ENCODE measurements at places on chromosomes 16 and 17.

DNA sequence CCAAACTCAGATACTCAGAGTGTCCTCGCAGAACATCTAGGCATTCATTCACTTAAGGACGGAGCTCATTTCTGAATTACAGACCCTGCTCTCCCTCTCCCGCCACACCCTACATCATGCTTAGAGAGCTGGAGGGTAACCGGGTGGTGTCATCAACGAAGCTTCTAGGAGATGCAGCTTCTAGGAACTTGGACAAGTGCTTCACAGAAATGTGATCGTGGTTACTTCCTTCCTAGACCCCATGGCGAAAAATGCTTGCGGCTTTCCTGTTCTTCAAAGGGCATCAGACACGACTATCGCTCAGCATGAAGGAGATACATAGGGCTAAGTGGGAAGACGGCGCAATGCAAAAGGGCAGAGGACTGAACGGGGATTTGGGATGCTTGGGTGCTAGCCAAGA, 126.8 kb downstream of the ZFHX3 start:
- peaks cover 2% of the 10 kb centered on the region for H3K27me3 ChIP-seq
- no peak overlapping the region for H3K27ac ChIP-seq
- no peak overlapping the region for H3K4me3 ChIP-seq
- H3K4me1 ChIP-seq: no peaks in the 10 kb centered on the region

DNA sequence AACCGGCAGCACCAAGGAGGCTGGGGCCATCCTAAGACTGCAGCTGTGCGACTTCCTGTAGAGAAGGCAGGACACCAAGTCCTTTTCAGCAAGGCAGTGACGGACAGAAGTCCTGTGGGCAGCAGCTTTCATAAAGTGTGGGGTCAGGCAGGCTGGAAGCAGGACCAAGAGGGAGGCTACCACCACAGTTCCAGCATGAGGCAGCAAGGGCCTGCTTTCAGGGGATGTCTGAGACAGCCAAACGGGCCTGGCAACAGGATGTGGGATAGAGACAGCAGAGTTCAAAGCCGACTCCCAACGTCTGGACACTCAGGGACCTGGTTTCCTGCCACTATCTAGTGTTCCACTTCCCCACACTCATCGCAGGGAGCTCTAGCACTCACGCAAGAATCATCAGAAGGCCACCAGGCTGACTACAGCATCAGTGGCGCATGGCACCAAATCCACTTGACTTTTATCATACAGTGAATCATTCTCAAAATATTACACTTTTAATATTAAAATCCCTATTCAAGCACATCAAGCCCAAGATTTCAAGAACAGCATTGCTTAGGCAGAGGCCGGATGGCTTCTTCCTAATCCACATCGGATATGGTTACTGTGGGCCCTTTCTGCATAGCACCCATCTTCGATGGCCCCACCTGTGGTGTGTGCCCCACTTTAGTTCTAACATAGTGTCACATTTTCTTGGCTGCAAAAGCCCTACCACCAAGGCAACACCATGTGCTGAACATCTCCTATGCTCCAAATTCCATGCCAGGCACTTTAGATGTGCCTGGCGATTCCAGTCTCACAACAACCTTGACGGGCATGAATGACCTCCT, 5.2 kb downstream of the USP7 start:
- no peaks in the 10 kb centered on the region for H3K27me3 ChIP-seq
- peak overlapping the region; percentile 46 for H3K4me3 ChIP-seq
- peaks cover 70% of the 10 kb centered on the region for H3K4me1 ChIP-seq
- DNase-seq: peak; percentile 20
- no peaks in the 10 kb centered on the region for H3K36me3 ChIP-seq
- H3K27ac ChIP-seq: peak overlapping the region; percentile 14

DNA sequence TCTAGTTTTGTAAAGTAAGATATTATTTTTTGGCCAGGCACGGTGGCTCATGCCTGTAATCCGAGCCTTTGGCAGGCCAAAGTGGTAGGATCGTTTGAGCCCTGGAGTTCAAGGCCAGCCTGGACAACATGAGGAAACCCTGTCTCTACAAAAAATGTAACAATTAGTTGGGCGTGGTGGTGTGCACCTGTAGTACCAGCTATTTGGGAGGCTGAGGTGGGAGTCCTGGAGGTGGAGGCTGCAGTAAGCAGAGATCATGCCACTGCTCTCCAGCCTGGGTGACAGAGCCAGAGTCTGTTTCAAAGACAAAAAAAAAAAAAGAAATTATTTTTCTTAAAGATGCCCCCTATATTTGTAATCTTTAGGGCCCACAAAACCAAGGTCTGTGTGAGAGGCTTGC, 16.0 kb upstream of the RHOT1 start:
- no peaks in the 10 kb centered on the region for H3K36me3 ChIP-seq
- peaks cover 6% of the 10 kb centered on the region for H3K4me1 ChIP-seq
- H3K27me3 ChIP-seq: no peaks in the 10 kb centered on the region
- H3K27ac ChIP-seq: peak overlapping the region; percentile 89
- no peak overlapping the region for H3K4me3 ChIP-seq

DNA sequence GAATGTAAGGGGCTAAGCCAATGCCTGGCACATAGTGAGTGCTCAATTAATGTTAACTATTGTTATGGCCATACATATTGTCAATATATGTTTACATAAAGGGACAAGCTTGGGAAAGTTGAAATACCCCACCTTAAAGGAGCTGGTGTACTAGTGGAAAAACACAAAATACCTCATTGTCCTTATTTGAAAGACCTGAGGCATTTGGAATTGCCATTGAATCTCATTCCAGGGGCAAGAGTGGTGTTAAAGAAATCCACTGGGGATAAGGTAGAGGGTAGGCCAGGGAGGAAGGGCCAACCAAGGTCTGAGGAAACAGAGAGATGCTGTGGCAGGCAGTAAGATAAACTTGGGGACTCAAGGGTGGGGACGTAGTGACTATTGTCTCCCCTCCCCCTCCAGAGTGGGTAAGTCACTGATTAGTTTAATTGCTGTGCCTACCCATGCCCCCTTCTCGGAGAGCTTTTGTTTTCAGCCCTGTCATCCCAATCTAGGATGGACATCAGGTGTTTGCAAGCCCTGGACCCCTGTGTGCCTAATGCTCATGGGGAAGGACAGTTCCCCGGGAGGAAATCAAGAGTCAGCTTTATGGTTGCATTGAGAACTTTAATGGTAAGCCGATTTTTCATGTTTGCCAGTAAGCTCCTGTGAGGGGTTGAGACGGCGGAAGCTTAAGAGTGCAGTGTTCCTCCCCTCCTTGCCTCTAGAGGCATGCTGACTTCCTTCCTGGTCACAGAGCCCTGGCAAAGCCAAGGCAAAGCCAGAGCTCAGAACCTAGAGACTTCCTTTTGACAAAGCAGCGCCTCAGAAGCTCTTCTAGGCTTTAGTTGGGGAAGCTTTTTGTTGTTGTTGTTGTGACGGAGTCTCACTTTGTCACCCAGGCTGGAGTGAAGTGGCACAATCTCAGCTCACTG, 2.5 kb upstream of the HEATR9 start:
- no peak overlapping the region for H3K4me3 ChIP-seq
- H3K36me3 ChIP-seq: no peaks in the 10 kb centered on the region
- peaks cover 7% of the 10 kb centered on the region for H3K4me1 ChIP-seq
- peak; percentile 17 for DNase-seq
- H3K27me3 ChIP-seq: no peaks in the 10 kb centered on the region

GRCh38 chr16:89828870-89829629, 775 bp downstream of the SPIRE2 start:
- no peaks in the 10 kb centered on the region for H3K4me1 ChIP-seq
- DNase-seq: no peak
- no peak overlapping the region for H3K4me3 ChIP-seq
- H3K27me3 ChIP-seq: no peaks in the 10 kb centered on the region
- no peak overlapping the region for H3K27ac ChIP-seq
- no peaks in the 10 kb centered on the region for H3K36me3 ChIP-seq

- peaks cover 3% of the 10 kb centered on the region for H3K36me3 ChIP-seq
- H3K4me1 ChIP-seq: no peaks in the 10 kb centered on the region
- DNase-seq: no peak
- no peak overlapping the region for H3K27ac ChIP-seq
- H3K4me3 ChIP-seq: no peak overlapping the region
Measured at GRCh38 chr17:61842899-61843298, 20.4 kb downstream of the BRIP1 start.

GRCh38 chr16:74501484-74502478, 80.5 kb upstream of the CLEC18B start:
- no peak overlapping the region for H3K27ac ChIP-seq
- no peak overlapping the region for H3K4me3 ChIP-seq
- H3K36me3 ChIP-seq: peaks cover 4% of the 10 kb centered on the region
- H3K4me1 ChIP-seq: no peaks in the 10 kb centered on the region

- H3K4me1 ChIP-seq: peaks cover 87% of the 10 kb centered on the region
- peak; percentile 91 for DNase-seq
- peaks cover 12% of the 10 kb centered on the region for H3K36me3 ChIP-seq
- H3K27ac ChIP-seq: peak overlapping the region; percentile 77
- peak overlapping the region; percentile 58 for H3K4me3 ChIP-seq
Measured at GRCh38 chr16:28140788-28141618, 70.8 kb downstream of the XPO6 start.

DNA sequence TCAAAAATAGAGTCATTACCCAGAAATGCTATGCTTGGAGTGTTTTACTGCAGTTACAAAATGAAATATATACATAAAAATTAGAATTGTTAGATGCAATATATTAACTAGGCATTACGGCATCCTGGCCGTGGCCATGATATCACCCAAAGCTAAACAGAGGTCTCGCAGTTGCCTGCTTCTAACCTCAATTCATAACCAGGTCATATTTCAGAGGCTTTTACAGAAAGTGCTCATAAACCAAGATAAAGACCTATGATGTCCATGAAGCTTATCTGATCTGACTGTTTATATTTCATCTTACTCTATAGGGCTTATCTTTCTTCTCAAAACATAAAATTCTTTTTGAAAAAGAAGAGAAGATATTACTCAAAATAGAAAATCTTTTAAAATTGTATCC, 664.5 kb upstream of the SALL1 start:
- no peak overlapping the region for H3K4me3 ChIP-seq
- no peaks in the 10 kb centered on the region for H3K4me1 ChIP-seq
- no peak overlapping the region for H3K27ac ChIP-seq
- DNase-seq: no peak

DNA sequence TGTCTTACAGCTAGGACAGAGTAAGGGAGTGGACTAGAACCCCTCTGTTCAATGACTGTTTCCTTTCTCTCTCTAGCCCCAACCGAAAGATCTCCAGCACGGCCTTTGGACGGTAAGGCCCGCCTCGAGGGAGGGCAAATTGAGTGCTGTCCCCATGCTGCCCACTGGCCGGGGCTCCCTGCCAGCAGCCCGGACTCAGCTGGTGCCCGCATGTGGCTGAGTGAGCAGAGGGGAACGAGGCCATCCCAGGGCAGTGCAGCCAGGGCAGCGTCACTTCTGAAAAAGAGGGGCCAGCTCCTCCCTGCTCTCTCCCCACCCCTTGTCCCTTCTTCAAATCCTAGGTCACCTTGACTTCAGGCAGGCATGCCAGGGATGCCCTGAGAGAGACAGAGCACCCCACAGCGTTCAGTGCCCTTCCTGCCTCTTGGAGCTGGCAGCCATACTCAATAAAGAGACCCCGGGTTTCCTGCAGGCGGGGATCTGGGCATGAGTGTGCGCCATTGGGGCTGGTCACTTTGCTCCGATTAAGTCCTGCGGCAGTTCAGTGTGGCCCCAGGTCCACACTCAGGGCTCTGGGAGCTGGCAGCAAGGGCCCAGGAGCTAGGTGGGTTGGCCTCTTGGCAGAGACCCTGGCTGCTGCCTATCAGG, 130.9 kb downstream of the RAB11FIP4 start:
- DNase-seq: no peak
- no peaks in the 10 kb centered on the region for H3K27me3 ChIP-seq
- no peak overlapping the region for H3K27ac ChIP-seq
- H3K4me1 ChIP-seq: no peaks in the 10 kb centered on the region
- H3K36me3 ChIP-seq: peaks cover 29% of the 10 kb centered on the region
- no peak overlapping the region for H3K4me3 ChIP-seq

GRCh38 chr17:69769050-69769449, 306.0 kb upstream of the KCNJ16 start:
- H3K27me3 ChIP-seq: no peaks in the 10 kb centered on the region
- no peaks in the 10 kb centered on the region for H3K36me3 ChIP-seq
- no peaks in the 10 kb centered on the region for H3K4me1 ChIP-seq
- DNase-seq: no peak
- no peak overlapping the region for H3K27ac ChIP-seq
- no peak overlapping the region for H3K4me3 ChIP-seq

DNA sequence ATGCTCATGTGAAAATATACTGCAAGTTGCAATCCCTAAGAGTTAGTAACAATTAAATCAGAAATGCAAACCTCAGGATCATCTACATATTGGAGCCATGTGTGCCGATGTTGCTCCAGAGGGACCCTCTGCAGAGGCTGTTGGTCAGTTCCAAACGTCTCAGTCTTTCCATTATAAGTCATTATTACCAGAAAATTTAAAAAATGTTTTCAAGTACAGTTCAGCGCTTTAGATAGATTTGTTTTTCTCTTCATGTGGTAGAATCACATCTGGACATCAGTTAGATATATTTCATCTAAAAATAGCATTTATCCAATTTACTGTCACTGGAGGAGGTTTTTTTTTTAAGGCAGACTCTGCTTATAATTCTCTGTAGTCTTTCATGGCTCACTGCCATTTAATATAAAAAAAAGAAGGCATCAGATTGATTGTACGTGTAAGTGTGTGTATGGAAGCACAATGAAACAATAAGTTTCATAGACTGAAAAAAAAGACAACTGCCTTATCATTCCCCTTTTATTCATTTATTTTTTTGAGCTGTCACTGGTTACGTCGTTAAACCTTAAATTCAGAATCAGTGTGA, 46.1 kb upstream of the MARCHF10 start:
- no peaks in the 10 kb centered on the region for H3K27me3 ChIP-seq
- no peak for DNase-seq
- H3K36me3 ChIP-seq: no peaks in the 10 kb centered on the region
- H3K27ac ChIP-seq: no peak overlapping the region

DNA sequence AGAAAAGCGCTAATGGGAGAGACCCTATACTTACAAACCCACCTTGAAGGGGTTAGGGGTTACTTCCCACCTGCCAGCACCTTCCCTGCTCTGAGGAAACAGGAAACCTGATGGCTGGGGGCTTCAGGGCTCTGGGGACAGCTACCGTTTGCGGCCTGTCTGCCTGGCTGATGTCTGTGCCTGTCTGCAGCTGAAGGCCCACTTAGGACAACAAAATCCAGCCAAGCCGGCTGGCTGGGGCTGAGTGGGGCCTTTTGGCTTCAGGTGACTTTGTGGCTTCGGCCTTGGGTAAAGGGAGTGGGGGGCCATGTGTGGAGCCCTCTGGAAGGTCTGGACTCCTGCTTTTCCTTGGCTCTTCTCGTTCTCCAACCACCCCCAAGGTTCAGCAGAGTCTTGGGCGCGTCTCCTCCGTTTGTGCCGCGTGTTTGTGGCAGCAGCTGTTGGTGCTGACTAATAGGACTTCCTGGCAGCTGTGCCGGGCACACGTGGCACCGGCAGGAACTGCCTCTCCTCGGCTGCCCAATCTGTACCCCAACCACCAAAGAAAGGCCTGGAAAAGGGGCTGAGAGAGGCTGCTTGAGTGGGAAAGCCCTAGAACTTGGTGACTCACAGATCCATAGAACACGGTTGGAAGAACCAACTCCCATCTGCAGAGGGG, 186.7 kb downstream of the MSI2 start:
- no peak overlapping the region for H3K4me3 ChIP-seq
- no peaks in the 10 kb centered on the region for H3K36me3 ChIP-seq
- H3K4me1 ChIP-seq: peaks cover 31% of the 10 kb centered on the region
- no peak overlapping the region for H3K27ac ChIP-seq
